ENCODE measurements at places on chromosomes 13 and 19.

DNA sequence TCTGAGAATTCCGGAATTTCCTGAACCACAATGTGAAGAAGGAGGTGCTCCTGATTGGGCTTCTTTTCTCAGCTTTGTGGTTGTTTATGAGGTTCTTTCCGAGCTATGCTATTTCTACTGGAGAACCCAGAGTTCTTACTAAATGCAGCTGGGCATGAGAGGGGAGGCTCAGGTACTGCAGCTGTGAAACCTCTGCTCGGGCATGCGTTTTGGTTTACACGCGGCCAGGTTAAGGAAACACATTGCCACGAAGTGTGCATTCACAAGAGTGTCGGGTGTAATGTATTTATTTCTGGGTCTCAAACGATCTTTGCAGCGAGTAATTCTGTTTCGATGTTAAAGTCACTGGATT is 661 bp upstream of the MIR17HG start:
- DNase-seq: no peak

DNA sequence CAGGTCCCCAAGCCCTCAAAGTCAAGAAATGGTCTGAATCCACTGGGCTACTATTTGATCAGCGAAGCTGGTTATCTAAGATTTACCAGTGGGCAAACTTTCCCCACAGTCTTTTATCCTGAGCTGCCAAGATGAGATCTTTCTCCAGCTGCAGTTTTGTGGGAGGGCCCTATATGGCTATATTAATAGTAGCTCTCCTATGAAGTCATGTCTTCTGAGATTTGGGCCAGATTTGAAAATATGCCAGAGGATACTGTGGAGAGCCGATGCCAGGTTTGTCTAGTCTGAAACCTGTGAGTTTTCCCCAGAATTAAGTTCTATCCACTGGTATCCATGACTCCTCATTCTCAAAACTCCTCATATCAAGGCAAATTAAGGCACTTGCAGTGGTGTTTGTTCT is 173.2 kb downstream of the FLT1 start:
- DNase-seq: no peak

DNA sequence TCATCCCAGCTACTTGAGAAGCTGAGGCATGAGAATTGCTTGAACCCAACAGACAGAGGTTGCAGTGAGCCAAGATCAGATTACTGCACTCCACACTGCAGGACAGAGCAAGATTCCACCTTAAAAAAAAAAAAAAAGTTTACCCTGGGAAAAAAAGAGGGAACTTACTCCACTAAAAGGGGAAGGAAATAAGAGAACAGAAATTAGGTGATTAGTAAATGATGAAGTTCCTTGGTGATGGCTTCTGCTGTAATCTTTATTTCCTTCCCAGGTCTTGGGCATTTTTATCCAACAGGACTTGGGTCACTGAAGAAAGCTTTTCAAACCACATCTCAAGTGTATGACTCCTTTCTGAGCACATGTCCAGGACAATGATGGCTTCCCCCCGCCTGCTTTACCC is 9.3 kb downstream of the ZNF780A start:
- no peak for DNase-seq

DNA sequence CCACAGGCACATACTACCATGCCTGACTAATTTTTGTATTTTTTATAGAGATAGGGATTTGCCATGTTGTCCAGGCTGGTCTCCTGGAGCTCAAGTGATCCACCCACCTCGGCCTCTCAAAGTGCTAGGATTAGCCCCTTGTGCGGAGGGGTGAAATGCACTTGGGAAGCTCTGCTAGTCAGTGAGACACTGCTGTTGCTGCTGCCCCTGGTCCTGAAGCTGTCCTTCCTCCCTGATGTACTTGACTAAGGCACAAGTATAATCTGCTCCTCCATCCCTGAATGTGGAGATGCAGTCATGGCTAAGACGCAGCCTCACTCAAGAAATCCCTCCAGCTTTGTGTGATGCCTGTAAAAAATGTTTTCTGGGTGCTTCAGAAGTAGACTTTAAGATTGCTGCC is 124.5 kb downstream of the KCTD15 start:
- no peak for DNase-seq

- DNase-seq: peak; percentile 93
Measured at GRCh38 chr13:48804821-48805601, 151.3 kb downstream of the CYSLTR2 start.

GRCh38 chr19:29436591-29437103 is 89.1 kb upstream of the VSTM2B start:
- no peak for DNase-seq

- no peak for DNase-seq
Measured at GRCh38 chr13:66462187-66462586, 767.9 kb downstream of the PCDH9 start.

DNA sequence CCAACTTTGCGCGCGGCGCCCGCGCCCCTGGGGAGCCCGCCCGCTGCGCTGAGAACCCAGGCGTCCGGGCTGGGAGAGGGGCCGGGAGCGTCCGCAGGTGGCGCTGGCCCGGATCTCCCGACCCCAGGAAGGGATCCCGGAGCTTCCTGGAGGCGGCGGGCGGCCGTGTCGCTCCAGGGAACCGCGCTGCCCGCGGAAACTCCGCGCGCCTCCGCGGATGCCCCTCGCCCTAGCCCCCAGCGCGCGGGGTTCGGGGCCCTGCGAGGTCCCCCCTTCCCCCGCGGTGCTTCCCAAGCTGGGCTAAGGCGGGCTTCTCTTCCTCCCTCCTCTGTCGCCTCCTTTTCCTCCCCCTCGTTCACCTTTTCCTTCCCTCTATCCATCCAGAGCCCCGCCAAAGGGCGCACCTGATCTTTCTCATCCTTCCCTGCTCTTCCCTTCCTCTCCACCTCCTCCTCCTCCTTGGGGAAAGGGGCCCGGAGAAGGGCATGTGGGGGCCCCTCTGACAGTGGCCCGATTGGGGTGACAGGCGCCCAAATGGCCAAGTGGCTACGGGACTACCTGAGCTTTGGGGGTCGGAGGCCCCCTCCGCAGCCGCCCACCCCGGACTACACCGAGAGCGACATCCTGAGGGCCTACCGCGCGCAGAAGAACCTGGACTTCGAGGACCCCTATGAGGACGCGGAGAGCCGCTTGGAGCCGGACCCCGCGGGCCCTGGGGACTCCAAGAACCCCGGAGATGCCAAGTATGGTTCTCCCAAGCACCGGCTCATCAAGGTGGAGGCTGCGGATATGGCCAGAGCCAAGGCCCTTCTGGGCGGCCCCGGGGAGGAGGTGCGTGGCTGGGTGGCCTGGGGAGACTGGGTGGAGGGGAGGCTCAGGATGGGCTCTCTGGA is 710 bp downstream of the SHD start:
- no peak for DNase-seq

GRCh38 chr13:36975172-36975571 is 24.0 kb downstream of the ALG5 start:
- no peak for DNase-seq

GRCh38 chr13:34926508-34926907 is 15.6 kb upstream of the NBEA start:
- peak; percentile 35 for DNase-seq

DNA sequence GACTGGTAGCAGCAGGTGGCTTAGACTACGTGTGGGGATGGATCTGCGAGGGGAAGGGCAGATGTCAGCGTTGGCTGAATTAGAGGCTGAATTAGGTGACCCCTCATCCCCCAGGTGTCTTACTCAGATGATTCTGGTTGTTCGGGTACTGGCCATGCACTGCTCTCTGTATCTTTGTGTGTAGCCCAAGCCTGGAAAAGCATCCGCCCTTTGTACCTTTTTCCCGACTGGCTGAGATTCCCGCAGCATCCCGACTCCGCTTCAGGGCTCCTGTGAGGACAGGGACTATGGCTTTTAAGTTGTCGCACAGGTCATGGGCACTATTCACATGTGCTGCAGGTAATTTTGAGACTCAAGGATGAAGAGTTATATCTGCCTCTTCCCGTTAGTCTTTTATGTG is 7.2 kb downstream of the TFDP1 start:
- no peak for DNase-seq

- no peak for DNase-seq
Measured at GRCh38 chr13:47859165-47859564, 141.9 kb downstream of the SUCLA2 start.

DNA sequence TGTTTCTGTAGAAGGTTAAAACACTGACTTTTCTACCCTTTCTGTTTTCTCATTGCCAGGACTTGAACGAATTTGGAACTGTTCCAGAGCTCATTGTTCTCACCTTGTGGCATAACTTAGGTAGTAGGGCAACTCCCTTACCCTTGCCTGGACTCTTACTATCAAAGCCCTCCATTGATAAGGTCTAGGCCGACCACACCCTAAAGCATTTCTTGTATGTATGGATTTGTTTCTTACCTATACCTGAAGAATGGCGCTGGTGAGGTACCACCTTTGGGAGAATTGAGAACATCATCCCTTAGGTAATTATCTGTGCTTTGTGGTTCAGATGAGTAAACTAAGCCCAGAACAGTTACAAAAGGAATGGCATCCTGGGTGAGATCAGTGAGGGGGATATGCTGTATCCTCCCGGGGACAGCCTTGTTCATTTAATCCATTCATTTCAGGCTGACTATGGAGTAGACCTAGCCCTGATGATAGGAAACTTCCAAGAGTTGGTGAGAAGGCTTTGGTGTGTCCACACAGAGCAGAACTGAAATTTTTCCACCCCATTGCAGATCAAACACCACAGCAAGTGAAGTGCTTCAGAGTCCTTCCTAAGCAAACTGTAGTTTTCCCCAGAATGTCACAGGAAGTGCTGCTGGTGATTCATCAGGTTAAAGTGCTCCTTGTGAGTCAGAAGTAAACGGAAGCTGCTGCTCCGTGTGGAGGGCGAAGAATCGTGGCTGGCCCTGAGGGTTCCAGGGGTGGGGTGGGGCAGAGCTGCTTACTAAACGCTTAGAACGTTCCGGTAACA is 113.0 kb downstream of the TEX26 start:
- peak; percentile 92 for DNase-seq

DNA sequence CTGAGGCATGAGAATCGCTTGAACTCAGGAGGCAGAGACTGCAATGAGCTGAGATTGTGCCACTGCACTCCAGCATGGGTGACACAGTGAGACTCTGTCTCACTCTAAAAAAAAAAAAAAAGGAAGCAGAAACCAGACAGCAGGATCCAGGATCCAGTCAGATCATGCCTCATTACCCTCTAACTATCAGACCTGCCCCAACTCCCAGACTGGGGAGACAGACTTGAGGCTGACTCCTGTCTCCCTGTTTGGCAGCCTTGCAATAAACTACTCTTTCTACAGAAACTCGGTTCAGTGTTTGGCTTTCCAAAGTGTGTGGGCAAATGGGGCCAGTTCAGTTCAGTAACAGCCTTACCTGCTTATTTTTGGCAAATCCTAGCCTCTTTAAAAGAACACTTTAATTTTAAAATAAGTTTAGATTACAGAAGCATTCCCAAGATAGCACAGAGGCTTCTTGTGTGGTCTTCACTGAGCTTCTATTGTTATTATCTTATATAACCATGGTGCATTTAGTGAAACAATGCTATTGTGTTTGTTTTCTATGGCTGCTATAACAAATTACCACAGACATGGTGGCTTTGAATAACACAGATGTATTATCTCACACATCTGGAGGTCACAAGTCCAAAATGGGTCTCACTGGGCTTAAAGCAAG is 18.5 kb downstream of the RASL11A start:
- DNase-seq: no peak

DNA sequence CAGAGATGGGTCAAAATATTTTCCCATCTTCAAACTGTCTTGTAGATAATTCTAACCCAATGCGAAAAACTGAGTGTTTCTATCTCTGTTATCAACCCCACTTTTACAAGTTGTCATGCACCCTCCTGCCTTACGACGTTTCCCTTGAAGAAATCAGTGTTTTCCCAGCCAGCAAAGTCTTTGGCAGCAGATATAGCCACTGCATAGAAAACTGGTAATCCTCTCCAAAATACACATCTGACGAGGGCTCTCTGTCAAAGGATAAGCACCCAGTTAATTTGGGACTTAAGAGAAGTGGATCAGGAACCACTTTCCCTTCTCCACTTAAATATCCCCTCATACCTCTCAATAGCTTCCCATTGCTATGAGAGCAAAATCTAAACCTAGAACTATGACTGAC is 351.9 kb upstream of the MIR17HG start:
- no peak for DNase-seq

DNA sequence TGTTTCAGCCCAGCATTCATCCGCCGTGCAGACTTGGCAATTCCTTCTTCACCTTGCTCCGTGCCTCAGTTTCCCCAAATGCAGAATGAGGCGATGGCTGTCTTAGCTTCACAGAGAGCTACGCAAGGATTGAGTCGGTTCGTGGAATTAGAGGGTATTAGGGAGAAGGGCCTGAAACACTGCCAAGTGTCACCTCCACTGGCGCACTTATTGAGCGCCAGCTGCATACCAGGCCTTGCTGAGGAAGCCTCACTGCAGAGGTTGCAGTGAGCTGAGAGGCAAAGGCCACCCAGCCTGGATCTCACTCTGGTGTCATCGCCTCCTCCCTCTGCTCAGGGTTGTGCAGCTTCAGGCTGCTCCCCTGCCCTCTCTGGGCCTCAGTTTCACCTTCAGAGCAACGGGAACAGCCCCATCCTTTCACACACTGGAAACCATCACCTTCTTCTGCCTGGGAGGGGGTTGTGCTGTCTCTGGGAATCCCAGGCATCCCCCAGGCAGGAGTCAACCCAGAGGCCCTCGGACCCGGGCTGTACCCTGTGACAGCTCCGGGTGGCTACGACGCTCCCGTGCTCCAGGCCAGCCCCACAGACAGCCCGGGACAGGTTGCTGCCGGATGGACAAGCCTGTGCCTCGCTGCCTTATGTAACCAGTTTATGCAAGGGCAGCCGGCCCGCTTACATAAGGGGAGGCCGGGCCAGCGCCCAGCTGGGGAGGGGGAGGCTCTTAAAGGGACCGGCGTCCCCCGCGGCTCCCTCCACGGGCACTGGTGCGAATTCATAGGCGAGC is 31.9 kb downstream of the NFIC start:
- DNase-seq: no peak

- peak; percentile 45 for DNase-seq
Measured at GRCh38 chr19:1064661-1065605, 2.0 kb upstream of the ARHGAP45 start.

- no peak for DNase-seq
Measured at GRCh38 chr13:47168618-47169017, 271.8 kb upstream of the HTR2A start.

GRCh38 chr13:77430377-77430951 is 103.6 kb upstream of the MYCBP2 start:
- DNase-seq: no peak

DNA sequence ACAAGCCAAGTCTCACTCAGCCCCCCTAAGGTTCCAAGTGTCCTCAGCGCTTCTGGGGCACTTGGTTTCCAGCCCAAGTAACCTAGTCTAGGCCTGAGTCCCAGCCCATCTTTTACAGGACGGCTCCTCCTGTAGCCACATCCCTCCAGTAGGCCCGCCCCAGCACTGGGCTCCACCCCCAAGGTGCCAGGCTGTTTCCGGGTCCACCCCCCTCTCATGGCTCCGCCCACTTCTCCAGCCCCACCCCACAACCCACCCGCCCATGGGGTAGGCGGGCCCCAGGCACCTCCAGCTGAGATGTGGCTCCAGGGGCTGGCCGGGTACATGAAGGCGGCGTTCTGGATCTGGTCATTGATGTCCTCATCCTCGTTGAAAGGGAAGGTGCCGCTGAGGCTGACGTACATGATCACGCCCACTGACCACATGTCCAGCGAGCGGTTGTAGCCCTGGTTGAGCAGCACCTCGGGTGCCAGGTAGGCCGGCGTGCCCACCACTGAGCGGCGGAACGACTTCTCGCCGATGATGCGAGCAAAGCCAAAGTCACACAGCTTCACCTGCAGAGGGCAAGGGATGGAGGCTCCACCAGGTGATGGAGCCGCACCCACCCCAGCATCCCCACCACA is 17.2 kb upstream of the DACT3 start:
- no peak for DNase-seq

- no peak for DNase-seq
Measured at GRCh38 chr19:6087074-6087571, 23.2 kb downstream of the RFX2 start.

GRCh38 chr13:53158201-53158600 is 129.6 kb downstream of the OLFM4 start:
- no peak for DNase-seq

- DNase-seq: no peak
Measured at GRCh38 chr19:1967087-1967608, 26.2 kb downstream of the CSNK1G2 start.
